Effector memory CD4-positive, alpha-beta T cell (primary cell): ENCODE measurements at places on chromosomes 5 and 9.

- DNase-seq, result no peak
Measured at GRCh38 chr5:79484731-79485130, 29.2 kb downstream of the HOMER1 start.

- no peak for DNase-seq
Measured at GRCh38 chr9:109179801-109180523, 12.9 kb upstream of the FRRS1L start.

- no peak for DNase-seq
Measured at GRCh38 chr9:119370816-119371215, 1.6 kb upstream of the BRINP1 start.

- DNase-seq, result no peak
Measured at GRCh38 chr5:133841831-133842750, 126.3 kb downstream of the C5orf15 start.

- DNase-seq, result no peak
Measured at GRCh38 chr5:67065696-67066095, 130.9 kb downstream of the CD180 start.

GRCh38 chr5:15116996-15117395, 245.4 kb upstream of the ANKH start:
- DNase-seq, result no peak

DNA sequence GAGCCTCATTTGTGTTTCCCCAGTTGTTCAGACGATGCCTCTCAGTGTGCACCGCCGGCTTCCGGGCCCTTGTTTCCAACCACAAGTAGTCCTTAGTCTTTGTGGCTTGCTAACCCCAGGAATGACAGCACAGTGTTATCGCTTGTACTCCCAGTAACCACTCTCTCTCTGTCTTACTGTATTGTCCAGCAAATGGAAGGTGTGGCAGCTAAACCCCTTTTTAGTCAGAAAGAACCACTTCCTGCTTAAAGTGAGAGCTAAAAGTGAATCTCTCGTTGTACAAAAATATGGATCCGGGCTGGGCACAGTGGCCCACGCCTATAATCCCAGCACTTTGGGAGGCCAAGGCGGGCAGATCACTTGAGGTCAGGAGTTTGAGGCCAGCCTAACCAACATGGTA, 61.3 kb downstream of the ENC1 start:
- peak; percentile 24 for DNase-seq
